SHP77 treated with DMSO at 0.1 percent for 48 hours (cell line): ENCODE measurements at places on chromosomes 7 and 10.

GRCh38 chr10:74153123-74153522 is 2.1 kb downstream of the ADK start:
- DNase-seq, result no peak

DNA sequence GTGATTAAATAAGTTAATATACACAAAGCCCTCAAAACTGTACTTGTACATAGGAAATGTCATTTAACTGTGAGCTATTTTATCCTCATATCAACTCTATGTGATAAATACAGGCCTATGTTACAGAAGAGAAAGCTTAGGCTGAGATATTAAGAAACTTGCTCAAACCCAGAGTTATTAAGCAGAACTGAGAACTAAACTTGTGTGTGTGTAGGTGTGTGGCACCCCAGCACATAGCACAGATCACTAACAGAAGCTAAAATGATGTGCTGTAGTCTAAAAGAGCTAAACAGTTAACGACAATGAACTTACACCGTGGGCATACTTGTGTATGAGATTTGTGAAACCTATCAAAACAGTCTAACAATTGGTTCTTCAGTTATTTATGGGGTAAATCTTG is 34.5 kb downstream of the MTPN start:
- DNase-seq, result no peak

- no peak for DNase-seq
Observed at GRCh38 chr7:151051108-151051507, 2.8 kb downstream of the ASIC3 start.

GRCh38 chr7:123871998-123872867 is 27.3 kb downstream of the HYAL4 start:
- DNase-seq, result peak; percentile 49

GRCh38 chr7:16528520-16528919 is 1.9 kb downstream of the LRRC72 start:
- DNase-seq, result no peak
